Osteoblast (primary cell): ENCODE measurements at places on chromosomes 2 and 18.

DNA sequence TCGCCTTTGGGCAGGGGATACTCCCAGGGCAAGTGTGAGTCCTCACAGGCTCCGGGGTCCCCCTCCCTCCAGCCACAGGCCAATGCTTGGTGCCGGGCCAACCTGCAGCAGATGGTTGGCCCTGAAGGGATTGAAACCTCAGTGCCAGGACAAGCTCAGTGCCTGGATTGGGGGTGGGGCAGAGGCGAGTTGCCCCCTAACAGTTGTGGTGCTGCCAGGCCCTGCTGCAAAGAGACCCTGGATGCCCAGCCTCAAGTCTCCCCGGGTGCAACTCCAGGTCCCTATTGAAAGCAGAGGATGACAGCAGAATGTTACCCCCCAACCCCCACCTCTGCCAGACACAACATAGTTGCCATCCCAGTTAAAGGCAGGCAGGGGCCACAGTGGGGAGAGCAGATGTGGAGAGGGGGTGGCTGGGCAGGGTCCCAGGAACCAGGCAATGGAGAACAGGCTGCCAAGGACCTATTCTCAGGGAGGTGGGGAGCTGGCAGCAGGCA lies 9.5 kb upstream of the RNF103 start:
- DNase-seq, result no peak

DNA sequence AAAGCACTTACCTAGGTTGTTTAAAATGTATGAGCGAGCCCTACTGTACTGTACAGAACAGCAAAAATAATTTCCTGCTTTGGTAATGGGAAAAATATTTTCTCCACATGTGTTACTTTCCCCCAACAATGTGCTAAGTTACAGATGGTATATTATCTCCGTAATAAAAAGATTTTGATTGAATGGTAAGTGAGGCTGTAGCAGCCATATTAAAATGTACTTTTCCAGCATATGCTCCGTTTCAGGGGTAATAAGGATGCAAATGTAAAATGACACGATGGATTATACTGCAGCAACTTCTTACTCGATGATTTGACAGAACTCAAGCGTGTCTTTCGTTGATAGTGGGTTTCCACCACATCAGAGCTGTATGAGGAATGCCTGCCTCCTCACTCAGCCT lies 50.5 kb downstream of the OSBPL6 start:
- no peak for DNase-seq

- no peak for DNase-seq
These were observed 121.3 kb downstream of the GREB1L start for GRCh38 chr18:21363348-21363747.

- DNase-seq, result no peak
These were observed 20.3 kb upstream of the CYP1B1 start for GRCh38 chr2:38095996-38096861.

- DNase-seq, result peak; percentile 93
These were observed 1.6 kb downstream of the MTCL1 start for GRCh38 chr18:8706791-8707555.

GRCh38 chr2:213007290-213007838 lies 144.0 kb downstream of the IKZF2 start:
- no peak for DNase-seq

DNA sequence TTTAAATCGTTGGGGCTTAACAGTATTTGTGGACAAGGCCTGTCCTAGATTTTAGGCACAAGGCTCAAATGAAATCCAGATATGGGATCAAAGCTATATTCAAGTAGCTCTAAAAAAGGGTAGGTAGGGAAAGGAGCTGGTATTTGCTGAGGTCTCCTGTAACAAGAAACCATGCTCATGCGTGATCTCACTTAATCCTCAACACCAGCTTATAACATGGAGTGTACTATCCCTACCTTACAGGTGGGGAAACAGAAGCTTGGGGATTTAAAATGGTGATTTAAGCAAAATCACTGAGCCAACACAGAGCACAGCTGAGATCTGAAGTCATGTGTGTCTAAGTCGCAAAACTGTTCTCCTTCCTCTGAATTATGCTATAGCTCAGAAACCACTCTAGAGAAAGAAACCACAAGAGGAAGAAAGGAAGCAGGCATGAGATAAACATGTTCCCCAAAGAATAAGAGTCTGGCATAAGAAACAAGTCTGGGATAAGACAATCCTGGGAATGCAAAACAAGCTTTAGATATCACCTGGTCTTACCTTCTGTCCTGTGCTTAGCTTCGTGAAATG lies 43.1 kb downstream of the CYRIA start:
- DNase-seq, result peak; percentile 76

DNA sequence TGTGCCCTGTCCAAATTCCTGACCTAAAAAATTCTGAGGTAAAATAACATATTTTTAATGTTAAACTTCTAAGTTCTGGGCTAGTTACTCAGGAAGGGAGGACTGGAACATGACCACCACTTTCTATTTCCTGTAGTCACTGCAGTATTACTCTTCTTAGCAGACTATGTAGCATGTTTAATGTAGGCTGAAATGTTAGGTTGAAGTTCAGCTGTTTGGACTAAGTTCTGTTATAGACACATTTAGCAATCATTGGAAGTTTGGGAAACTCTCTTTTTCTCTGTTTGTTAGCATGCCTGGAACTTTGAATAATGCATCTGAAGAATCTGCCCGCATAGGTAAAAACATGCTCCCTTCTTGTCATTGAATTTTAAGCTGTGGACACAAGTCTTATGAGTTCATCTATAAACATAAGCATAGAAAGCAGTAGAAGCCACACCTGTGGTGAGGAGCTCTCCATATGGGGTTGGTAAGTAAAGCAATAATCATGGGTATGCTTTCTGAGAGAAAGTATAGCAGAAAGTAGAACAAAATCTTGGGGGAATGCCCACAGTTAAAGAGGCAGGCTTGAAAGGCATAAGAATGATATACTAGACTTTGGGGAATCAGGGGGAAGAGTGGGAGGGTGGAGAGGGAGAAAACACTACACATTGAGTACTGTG lies 52.6 kb downstream of the IL1R2 start:
- no peak for DNase-seq

DNA sequence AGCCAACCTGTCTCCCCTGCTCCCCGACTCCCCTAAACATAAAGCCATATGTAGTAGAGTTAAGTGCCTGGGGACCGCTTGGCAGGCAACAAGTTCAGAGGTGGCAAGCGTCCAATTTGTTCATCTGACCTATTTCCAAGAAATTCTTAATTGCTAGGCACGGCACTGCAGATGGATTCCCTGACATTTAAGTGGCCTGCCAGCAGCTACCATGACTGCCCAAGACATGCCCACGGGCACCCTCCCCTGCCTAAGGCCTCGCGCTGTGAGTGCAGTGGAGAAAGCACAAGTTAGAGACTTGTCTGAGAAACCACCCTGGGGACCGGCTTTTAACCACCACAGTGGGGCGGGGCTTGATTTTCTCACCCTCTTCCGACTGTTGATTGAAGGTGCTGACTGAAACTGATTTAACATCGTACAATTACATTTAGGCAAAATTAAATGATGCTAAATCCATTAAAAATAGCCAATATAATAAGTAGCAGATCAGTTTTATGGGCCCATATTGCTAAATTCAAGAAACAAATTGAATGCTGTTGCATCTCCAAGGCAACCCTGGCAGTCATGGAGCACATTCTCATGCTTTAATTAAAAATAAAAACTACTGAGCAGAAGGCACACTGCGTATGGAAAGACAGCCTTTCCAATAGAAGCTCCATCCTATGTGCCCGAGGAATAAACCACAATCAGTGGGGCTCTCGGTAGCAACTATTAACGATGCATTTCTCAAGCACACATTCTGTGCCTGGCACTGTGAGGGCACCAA lies 163.6 kb upstream of the ACAA2 start:
- no peak for DNase-seq

DNA sequence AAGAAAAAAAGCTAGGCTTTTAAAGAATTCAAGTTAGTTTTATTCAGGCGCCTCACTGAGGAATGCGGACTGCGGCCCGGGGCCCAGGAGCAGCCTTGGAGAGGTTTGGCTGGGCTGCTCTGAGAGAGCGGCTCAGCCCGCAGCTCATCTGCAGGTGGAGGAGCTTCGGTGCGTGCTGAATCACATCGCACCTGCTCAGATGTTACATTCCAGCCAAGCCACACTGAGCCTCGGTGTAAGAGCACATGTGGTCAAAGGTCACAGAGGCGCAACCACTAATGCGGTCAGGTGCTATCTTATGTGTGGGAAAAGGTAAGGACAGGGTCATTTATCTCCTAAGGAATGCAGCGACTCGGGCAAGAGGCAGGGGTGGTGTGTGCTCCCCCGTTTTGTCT lies 17.1 kb upstream of the CNDP1 start:
- DNase-seq, result no peak

- peak; percentile 59 for DNase-seq
These were observed 9.2 kb downstream of the FKBP1B start for GRCh38 chr2:24058564-24059271.

- DNase-seq, result no peak
These were observed 33.9 kb downstream of the ERLEC1 start for GRCh38 chr2:53820711-53821110.

DNA sequence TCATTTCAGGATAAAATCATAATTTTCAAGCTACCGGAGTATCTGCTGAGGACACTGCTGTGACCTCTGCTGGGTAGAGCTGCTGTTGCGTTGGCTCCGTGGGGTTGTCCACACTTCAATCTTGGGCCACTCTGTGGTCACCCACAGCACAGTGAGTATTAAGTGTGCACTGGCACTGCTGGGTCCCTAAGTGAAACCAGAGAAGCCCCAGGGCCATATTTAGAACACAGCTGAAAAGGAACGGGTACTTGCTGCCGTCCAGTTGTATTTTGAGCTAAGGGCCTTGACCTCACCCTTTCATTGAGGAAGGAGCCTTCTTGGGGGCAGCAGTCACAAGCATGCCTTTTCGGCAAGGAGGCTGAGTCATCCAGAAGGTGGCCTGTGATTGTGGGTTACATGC lies 10.1 kb downstream of the SLC9A4 start:
- no peak for DNase-seq

DNA sequence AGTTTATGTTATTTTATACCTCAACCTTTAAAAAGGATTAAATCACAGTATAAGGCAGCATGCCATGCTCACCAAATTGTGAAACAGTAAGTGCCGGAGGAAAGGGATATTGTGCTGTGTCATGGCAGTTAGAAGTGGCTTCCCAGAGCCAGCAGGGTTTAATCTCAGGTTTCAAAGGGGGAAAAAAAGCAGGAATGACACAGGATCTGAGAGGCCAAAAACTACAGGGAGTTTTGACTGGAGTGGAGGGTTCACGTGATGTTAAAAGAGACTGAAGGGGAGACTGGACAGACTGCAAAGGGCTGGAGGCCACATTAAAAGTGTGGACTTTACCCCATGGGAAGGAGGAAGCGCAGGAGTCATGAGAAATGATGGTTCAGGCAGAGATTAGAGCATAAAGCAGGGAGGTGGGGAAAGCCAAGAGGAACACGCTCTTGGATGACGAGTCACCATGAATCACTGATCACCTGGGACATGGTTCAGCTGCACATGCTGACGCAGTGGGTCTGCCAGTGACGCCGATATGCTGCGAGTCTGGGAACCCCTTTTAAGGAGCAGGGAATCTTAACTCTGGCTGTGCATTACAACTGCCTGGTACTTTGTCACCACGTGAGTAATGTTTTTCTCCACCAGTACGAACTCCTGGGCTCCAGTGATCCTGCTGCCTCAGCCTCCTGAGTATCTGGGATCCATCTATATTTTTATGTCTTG lies 6.1 kb downstream of the CHMP1B start:
- DNase-seq, result peak; percentile 95

- DNase-seq, result no peak
These were observed 68.6 kb upstream of the DNAJC10 start for GRCh38 chr2:182647499-182647787.

GRCh38 chr18:36440614-36441013 lies 143.1 kb downstream of the FHOD3 start:
- DNase-seq, result peak; percentile 48

- no peak for DNase-seq
These were observed 263.8 kb downstream of the LOXHD1 start for GRCh38 chr18:46393230-46393629.

- no peak for DNase-seq
These were observed 66.4 kb downstream of the BABAM2 start for GRCh38 chr2:27956888-27957287.

- no peak for DNase-seq
These were observed 22.8 kb downstream of the IL1RN start for GRCh38 chr2:113150258-113150601.

GRCh38 chr2:102099536-102100298 lies 42.8 kb upstream of the IL1R1 start:
- DNase-seq, result peak; percentile 42

- no peak for DNase-seq
These were observed 66.6 kb upstream of the LAPTM4A start for GRCh38 chr2:20118051-20118450.

DNA sequence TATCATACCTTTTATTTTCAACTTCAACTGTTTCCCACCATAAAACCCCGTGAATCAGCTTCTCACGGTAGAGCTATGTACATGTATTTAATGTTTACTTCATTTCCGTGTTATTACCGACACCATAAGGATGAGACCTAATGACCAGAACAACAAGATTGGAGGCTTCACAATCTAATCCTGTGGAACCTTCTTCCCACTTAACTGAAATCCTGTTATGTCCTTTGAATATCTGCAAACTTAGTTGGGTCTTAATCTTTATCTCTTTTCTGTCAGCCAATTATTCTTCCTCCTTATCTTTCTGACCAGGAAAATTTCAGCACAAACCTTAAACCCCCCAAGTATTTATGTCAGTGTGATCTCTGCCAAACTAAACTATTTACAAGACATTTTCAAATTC lies 214.4 kb downstream of the TMX3 start:
- no peak for DNase-seq

DNA sequence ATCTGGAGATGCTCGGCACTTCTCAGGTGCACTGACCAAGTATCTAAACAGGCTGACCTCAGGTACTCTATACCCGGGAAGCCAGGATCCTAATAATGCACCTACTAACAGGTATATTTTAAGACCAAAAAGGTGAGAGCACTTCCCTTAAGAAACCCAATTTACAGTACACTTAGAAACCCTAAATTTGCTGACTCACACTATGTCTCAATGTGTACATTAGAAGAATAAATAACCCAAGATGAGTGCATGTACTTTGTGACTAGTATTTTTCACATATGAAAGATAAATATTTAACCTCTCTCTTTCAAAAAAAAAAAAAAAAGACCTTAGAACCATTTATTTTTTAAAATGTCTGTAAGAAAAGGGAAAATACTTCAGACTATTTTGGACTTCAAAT lies 118.8 kb downstream of the ZNF516 start:
- no peak for DNase-seq

DNA sequence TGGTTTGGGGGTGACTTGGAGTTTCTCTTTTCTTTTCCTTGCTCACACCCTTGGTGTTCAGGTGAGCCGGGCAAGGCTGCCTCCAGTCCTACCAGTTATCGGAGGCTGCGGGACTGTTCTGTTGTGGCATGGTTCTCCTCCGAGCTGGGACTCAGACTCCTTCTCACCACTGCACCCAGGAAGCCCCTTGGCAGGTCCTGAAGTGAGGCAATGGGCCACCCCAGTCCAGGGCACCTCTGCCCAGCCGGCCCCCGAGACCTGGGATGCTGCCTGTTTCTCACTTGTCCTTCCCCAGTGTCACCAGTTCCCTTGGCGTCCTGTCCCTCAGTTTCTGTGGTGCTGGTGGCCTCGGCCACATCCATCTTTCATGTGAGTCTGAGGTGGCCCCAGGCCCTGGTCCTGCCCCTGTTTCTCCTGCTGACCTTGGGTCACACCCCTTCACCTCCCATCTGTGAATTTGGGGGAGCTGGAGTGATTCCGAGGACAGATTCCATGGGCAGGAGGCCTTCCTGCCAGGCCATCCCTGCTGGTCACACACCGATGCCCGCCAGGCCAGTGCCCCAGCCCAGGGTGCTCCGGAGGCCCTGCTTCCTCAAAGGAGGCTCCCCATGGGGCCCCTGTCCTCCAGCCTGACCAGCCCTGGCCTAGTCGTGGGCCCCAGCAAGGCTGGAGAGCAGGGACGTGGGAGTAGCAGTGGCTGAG lies 6.6 kb upstream of the KLHL30 start:
- peak; percentile 74 for DNase-seq
